ENCODE measurements at places on chromosomes 7 and 10. TPM values are rescaled to one million over a fixed set of nuclear protein-coding genes. Genes with fewer than 3 reads are reported as not detected.
A peak's percentile ranks its signal among the peaks of the same experiment; 100 is the strongest.

DNA sequence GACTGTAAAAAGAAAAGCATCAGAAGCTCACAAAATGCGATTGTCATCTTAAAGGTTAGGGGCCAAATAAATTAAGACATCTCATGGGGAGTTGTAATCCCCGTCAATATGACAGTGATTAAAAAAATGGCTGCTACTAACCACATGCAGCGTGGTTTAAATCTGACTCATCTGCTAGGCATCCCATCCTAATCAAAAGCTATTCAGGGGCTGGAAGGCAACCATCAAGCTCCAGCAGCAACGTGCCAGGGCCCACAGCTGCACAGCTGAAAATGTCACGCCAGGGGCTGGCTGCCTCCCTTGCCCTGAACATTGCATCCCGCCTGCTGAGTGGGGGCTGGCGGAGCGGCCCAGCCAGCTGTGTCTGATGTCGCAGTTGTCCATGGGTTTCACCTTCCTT is 66.3 kb upstream of the FRMD4A start:
- H3K27me3 ChIP-seq: peaks cover 21% of the 10 kb centered on the region
- no peaks in the 10 kb centered on the region for H3K36me3 ChIP-seq
- H3K4me3 ChIP-seq: no peak overlapping the region
- no peak for ATAC-seq

GRCh38 chr7:100516135-100516812 is 22.7 kb upstream of the AGFG2 start:
- H3K36me3 ChIP-seq: no peaks in the 10 kb centered on the region
- H3K4me3 ChIP-seq: peak overlapping the region; percentile 48
- H3K27ac ChIP-seq: peak overlapping the region; percentile 61

DNA sequence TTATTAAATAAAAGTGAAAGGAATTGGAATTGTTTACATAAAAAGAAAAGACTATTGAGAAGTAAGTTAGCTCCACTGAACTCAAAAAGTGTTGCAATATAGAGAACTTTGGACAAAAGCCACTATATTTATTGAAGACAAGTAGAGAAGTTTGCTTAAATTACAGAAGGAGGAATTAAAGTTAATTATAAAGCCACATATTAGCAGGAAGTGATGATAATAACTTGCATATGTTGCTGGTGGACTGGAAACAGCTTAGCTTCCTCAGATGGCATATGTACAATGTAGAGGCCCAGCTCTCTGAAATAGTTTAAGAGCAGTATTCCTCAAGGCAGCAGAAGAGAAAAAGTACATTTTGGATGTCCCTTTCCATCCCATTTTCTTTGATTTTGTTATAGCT is 400.7 kb downstream of the GATA3 start:
- H3K4me3 ChIP-seq: no peak overlapping the region
- H3K27ac ChIP-seq: no peak overlapping the region
- H3K36me3 ChIP-seq: no peaks in the 10 kb centered on the region
- no peaks in the 10 kb centered on the region for H3K4me1 ChIP-seq

DNA sequence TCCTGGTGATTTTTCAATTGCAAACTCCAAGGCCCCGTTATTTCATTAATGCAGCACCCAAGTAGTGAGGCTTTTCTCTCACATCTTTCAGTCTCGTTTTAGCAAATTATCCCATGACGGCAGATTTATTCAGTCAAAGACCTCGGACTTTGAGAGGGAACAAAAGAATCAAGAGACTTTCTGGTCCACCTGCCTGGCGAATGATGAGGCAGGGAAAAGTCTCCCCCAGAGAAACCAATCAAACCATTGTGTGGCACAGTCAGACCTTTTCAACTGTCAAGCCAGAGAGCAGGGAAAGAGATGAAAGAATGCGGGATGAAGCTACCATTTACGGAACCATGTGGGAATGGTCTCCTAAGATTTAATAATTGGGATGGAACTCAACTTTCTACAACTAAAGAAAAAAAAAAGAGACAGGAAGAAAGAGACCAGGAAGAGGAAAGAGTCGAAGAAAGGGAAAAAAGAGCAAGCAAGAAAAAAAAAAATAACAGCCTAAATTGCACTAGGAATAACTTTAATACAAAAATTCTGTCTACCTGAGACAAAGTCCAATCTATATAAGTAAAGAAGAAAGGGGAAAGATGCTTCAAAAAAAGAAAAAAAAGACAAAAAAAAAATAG is 22.8 kb downstream of the GLI3 start:
- H3K27me3 ChIP-seq: peaks cover 8% of the 10 kb centered on the region
- no peak for ATAC-seq
- H3K36me3 ChIP-seq: no peaks in the 10 kb centered on the region
- H3K4me1 ChIP-seq: no peaks in the 10 kb centered on the region

DNA sequence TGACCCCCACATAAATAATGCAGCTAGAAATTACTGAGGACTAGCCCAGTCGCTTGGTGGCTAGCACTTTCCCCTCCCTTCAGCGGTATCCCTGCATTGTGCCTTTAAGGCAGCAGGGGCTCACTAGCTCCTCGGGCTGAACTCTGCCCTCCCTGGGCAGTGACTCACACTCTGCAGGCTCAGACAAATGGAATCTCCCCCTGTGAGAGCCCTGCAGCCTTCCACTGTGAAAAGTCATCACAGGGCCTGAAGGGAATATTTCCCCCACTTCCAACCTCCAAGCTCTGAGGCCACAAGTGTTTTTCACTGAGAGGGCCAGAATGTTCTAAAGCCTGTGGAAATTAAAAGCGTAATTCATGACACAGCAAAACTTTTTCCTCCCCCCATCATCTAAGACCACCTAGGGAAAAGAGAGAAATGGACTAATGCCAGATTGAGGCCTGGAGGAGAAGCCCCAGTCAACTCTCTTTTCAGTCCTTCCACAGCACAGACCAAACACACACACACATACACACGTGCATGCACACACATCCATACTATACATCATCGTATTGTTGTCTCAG is 93.6 kb upstream of the COL1A2 start:
- peaks cover 14% of the 10 kb centered on the region for H3K27me3 ChIP-seq
- no peak overlapping the region for H3K27ac ChIP-seq
- no peak for ATAC-seq
- no peaks in the 10 kb centered on the region for H3K4me1 ChIP-seq

The C10orf105 gene
- total RNA-seq: 0.04 TPM

The LANCL2 gene
- 9.4 TPM for total RNA-seq

DNA sequence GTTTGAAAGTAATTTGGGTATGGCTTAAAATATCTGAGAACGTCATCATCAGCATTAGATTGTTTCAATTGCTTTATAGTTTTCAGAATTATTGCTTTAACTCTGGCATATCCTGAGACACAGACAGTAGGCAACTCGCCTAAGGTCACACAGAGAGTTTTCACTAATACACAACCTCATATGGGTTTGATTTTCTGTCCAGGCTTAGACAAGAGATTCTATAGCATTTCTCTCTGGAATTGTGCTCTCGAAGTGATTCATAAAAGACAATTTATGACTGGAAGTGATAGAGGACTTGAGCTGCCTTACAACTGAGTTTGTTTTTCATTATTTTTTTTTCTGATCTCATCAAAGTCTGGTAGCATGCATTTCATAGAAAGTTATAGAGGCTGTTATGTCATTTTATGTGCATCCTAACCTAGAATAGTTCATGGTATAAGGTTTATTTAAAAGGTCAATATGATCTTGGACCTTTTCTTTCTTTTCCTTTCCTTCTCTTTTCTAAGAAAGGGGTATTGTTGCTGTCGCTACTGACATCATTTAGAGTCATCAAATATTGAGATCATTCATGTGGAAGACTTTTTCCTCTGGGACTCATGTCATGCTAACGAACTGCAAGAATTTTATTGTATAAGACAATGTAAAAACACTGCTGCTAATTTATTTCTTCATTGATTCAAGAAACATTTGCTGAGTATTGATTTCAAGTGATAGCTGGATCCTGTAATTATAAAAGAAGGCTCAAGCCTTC is 278.2 kb downstream of the PLXDC2 start:
- H3K4me3 ChIP-seq: no peak overlapping the region
- H3K36me3 ChIP-seq: no peaks in the 10 kb centered on the region
- no peak for ATAC-seq
- H3K27me3 ChIP-seq: no peaks in the 10 kb centered on the region
- H3K4me1 ChIP-seq: no peaks in the 10 kb centered on the region

DNA sequence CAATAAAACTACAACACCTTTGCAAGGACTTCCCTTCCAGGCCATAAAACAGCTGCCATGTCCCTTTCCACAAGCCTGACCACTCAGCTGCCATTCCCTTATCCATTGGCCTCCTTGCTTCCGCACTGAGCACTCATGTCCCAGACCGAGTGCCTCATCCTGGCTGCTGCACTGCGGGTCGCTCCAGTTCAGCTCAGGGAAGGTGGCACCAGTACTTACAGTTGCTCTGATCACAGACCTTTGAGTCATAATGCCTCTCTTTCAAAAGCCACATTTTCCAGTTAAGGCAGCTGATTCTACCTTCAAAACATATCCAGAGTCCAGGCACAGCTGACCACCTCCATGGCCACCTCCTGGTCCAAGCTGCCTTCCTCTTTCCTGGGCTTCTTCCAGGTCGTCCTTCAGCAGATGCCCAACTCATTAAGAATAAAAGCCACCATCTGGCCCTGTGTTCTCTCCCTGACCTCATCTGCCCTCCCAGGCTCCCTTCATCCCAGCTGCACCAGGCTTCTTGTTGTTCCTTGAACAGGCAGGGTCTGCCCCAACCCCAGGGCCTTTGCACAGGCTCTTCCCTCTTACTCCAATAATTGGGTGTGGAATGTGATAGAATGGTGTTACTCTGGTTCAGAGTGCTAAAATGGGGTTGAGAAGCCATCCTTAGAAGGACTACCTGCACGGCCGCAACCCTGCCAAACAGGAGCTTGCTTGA is 64.5 kb downstream of the RAMP3 start:
- no peak overlapping the region for H3K27ac ChIP-seq
- H3K4me3 ChIP-seq: no peak overlapping the region
- no peaks in the 10 kb centered on the region for H3K4me1 ChIP-seq
- no peaks in the 10 kb centered on the region for H3K36me3 ChIP-seq
- peaks cover 28% of the 10 kb centered on the region for H3K27me3 ChIP-seq

DNA sequence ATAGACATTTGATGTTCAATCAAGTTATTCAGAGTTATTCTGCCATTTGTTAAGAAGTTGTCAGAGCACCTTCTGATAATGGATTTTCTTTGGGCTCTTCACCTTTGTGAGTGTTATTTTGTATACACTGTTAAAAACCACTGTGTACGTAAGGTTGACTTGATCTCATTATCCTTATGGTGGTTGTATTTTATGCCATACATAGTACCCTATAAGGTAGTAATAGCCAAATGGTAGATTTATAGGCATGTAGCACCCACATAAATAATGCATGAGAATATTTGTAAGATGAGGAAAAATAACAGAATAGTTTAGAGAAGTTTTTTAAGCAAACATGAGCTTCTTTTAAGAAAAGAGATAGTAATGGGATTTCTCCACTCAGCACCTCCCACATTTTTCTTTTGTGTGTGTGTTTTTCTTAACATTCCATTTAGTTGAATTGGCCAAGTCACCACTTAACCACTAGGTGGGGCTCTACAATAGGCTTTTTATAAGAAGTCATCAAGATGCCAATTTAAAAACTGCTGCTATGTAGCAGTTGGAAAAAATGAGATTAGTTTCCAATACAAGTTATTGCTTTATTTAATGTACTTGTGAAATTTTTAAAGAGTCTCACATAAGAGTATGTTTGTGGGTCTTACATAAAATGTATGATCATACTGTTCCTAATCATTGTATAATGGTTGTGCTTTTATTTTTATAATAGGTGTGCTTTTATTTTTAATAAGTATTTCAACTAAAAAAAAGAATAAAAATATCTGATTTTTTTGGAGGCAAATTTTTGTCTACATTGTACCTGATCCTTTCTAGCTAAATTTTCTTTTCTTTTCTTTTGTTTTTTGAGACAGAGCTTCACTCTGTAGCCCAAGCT is 41.1 kb upstream of the STMP1 start:
- no peak overlapping the region for H3K4me3 ChIP-seq
- no peaks in the 10 kb centered on the region for H3K27me3 ChIP-seq
- no peak for ATAC-seq

- H3K27me3 ChIP-seq: peaks cover 23% of the 10 kb centered on the region
- no peak for ATAC-seq
- H3K4me1 ChIP-seq: no peaks in the 10 kb centered on the region
- H3K36me3 ChIP-seq: no peaks in the 10 kb centered on the region
Measured at GRCh38 chr7:93941945-93942344, 20.4 kb downstream of the GNG11 start.

DNA sequence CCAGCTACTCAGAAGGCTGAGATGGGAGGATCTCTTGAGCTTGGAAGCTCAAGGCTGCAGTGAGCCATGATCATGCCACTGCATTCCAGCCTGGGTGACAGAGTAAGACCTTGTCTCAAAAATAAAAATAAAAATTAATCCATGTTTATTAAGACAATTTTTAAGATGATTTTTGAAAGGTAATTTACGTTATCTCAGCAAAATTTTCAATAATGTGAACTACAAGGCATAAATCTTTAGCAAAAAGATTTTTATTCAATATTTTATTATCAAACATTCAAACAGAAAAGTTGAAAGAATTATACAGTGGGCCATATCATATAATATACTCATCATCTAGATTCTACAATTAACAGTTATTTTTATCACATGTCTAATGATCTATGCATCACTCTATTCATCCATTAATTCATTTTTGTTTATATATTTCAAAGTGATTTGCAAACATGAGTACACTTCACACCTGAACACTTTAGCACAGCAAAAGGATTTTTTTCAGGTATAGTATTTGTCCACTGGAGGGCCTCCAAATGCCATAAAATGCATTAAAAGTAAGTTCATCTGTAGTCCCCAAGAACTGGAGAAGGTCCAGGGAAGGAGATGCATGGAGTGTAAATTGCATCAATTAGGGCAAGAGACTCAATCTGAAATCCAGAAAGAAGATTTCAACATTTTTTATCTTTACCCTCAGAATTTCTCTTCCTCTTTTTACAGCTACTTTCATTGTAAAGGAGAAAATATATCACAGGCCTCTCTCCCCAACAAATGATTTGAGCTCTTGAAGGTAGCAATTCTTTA is 38.6 kb upstream of the RSBN1L start:
- H3K4me3 ChIP-seq: no peak overlapping the region
- ATAC-seq: peak; percentile 53
- no peaks in the 10 kb centered on the region for H3K36me3 ChIP-seq

DNA sequence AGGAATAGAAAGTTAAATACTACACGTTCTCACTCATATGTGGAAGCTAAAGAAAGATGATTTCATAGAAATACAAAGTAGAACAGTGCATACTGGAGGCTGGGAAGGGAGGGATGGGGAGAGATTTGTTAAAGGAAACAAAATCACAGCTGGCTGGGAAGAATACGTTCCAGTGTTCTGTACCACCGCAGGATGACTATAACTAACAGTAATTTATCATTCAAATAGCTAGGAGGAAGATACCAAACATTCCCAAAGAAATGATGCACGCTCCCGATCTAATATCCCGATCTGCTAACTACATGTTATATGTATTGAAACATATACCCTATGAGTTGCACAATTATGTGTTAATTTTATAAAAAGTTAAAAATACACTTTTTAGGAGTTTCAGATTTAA is 162.3 kb downstream of the ZMYND11 start:
- no peak overlapping the region for H3K27ac ChIP-seq
- ATAC-seq: no peak
- H3K36me3 ChIP-seq: no peaks in the 10 kb centered on the region
- no peaks in the 10 kb centered on the region for H3K4me1 ChIP-seq
- H3K27me3 ChIP-seq: no peaks in the 10 kb centered on the region

GRCh38 chr10:91768123-91768522 is 30.1 kb upstream of the TNKS2 start:
- peaks cover 3% of the 10 kb centered on the region for H3K27me3 ChIP-seq
- no peaks in the 10 kb centered on the region for H3K4me1 ChIP-seq
- no peaks in the 10 kb centered on the region for H3K36me3 ChIP-seq
- no peak overlapping the region for H3K27ac ChIP-seq
- ATAC-seq: no peak
